Umbilical cord (tissue), 2 donors: ENCODE measurements at places on chromosomes 5 and 9. TPM values are rescaled to one million over a fixed set of nuclear protein-coding genes. Genes with fewer than 3 reads are reported as not detected.

DNA sequence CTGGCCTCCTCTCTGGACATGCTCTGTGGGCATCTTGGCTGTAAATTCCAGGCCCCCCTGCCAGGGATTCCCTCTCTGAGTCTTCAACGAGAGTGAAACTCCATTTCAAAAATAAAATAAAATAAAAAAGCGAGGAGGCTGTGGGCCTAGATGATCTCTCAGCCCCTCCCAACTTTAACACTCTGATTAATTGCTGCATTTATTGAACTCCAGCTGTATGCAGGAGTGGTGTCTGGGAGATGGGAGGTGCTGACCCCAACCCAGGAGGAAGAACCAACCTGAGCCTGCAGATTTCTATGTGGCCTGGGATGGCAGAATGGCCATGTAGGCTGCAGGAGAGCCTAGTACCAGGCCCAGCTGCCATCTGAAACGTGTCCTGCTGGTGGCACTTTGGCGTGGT is 154.5 kb upstream of the IER5L start:
- DNase-seq, result no peak

The PLPP7 gene
- 9.6 TPM for total RNA-seq

GRCh38 chr9:84711936-84712335 is 42.4 kb downstream of the NTRK2 start:
- DNase-seq, result no peak

GRCh38 chr5:143213231-143213850 is 190.1 kb downstream of the NR3C1 start:
- DNase-seq, result peak; percentile 72

- no peak for DNase-seq
These were observed 96.5 kb downstream of the JAKMIP2 start for GRCh38 chr5:147685993-147686392.

The UBTD2 gene
- 33.2 TPM for total RNA-seq

The LMX1B gene
- not detected for total RNA-seq

DNA sequence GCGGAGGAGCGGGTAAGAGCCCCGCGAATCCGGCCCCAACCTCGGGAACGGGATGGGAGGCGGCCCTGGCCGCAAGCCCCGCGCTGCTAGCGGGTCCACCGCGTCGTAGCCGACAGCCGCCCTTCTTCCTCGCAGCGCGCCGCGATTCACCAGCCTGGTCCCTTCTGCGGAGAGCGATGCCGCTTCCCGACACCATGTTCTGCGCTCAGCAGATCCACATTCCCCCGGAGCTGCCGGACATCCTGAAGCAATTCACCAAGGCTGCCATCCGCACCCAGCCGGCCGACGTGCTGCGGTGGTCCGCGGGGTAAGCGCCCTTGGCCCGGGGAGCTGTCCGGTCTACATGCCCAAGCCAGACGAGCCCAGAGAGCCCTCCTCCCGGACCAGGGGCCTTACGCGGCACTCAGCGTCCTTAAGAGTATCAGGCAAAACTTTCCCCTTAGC is 335 bp downstream of the ROPN1L start:
- DNase-seq, result no peak

The ITGA2 gene
- total RNA-seq, result 10.6 TPM

- DNase-seq, result peak; percentile 94
These were observed at the start of gene ARAP3 for GRCh38 chr5:141681695-141682641. Gene ARAP3 (minus strand): TSS chr5:141682230. CDS start chr5:141680486, 1,744 bp downstream.

DNA sequence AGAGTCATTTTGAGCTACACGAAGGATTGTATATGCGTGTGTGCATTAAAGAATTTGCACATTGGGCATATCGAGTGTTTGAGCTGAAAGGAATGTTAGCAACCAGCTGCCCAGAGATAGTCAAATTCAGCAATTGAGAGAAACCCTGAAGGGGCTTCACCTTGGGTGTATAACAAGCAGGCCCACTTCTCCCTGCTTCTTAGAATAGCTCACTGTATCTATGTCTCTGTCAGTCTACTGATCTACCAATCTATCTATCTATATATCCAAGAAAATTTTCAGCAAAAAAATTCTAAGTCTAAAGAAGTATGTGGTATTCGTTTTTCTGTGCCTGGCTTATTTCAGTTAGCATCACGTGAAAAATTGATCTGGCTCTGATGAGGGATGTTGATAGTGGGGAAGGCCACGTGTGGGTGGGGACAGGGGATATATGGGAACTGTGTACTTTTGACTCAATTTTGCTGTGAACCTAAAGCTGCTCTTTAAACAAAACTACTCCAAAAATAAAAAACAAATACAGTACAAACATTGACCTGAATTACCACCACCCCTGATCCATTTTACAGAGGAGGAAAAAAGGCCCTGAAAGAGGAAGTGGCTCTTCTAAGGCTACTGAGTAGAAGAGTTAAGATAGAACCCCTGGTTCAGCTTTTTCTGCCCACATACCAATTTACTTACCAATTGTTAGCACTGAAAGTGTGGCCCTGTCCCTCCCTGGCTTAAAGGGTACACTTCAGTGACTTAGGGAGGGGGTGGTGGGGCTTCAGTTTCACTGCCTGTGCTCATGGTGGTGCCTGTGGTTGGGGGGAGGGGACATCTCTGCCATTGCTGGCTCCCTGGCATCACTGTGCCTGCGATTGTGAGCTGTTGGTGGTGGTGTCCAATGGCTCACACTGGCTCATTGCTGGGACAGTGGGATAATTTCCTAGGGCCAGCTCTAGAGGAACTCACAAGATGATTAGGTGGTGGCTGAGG is 141.8 kb downstream of the DOCK2 start:
- DNase-seq, result no peak

DNA sequence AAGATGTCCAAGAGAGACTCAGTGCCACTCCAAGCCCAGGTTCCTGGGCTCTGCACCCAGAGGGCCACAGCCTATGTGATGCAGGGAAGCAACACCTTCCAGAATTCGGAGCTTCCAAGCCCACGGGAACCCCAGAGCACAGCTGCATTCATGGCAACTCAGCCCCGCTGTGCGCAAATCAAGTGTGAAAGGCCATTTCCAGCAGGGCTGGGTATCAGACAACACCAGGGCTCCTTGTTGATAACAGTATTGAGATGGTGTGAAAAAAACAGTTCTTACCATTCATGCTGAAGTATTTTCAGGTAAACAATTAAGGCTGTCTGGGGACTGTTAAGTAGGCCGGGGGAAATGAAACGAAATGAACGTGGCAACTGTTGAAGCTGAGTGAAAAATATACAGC is 10.1 kb downstream of the ROR2 start:
- no peak for DNase-seq

GRCh38 chr9:22742401-22742800 is 295.8 kb downstream of the DMRTA1 start:
- no peak for DNase-seq

DNA sequence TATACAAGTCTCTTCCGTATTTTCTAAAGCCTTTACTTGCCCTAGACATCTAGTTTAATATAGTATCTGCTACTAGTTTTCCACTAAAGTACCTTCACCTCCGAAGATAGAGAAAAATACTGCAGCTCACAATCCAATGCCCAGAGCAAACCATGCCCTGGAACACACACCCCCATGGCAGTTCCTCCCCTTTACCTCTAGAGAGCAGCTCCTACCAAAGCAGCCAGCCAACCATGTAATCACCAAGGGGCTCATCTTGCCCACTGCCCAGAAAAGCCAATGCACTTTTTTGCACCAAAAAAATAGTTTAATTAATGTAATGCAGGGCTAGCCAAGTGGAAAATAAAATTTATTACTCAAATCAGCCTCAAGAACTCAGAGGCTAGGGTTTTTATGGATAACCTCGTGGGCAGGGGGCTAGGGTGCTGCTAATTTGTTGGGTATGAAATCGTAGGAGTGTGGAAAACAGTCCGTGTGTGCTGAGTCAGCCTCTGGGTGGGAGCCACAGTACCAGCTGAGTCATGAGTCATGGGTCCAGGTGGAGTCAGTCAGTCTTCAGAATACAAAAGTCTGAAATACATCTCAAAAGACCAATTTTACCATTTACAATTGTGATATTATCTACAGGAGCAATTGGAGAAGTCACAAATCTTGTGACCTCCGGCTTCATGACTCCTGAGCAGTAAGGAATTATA is 120.1 kb upstream of the ACO1 start:
- peak; percentile 7 for DNase-seq

The SCGB3A2 gene
- total RNA-seq, result not detected

The ANXA2R gene
- 2.9 TPM for total RNA-seq

The PHAX gene
- 53.0 TPM for total RNA-seq

The SLC45A2 gene
- total RNA-seq, result 1.2 TPM

- no peak for DNase-seq
These were observed 26.7 kb downstream of the KCNV2 start for GRCh38 chr9:2743937-2744529.

DNA sequence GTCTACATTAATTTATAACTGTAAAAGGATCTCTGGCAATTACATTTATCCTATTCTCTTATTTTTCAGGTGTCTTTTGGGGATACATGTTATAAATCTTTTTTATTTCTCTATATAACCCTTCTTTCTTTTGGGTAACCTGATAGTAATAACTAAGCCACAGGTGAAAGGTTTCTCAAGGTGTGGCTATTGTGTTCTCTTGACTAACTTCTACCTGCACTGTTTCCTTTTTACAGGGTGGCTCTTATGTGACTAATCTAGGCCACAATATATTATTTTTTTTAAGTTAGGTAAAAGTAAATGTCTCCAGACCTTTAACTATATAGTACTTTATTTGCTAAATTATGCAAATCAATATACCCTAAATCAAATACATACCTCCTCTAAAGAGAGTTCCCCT is 193.2 kb downstream of the EFNA5 start:
- DNase-seq, result no peak

DNA sequence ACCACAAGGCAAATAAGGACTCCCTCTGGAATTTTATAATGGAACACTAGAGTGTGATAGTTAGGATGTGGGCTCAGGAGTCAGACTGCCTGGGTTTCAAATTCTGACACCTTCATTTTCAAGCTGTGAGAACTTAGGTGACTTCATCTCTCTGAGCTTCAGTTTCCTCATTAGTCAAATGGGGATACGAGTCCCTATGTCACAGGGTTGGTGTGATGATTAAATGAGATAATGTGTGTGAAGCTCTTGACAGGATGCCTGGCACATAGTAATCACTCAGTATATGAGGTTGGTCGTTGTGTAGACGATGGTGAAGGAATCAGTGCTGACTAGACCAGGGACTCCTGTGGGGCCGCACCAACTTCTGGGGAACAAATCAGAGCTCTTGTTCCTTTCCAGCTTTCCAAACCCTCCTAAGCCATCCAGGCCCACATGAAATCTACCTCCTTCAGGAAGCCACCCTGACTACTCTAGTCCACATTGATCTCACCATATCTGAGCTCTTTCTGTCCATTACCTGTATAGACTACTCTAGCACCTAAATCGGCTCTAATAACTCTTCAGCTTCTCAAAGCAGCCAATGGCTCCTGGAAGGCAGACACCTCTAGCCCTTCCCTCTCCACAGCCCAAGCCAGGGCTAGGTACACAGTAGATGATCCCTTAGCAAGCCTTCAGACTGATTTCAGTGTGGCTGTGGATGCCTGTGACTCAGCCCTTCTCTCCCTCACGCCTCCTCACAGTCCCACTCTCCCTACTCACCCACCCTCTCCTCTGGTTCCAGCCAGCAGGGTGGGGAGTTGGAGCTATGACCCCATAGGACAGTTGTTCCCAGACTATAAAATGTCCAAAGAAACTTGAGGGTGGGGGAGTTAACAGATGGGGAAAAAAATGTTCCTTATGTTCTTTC is 2.5 kb upstream of the TCF7 start:
- DNase-seq, result no peak

DNA sequence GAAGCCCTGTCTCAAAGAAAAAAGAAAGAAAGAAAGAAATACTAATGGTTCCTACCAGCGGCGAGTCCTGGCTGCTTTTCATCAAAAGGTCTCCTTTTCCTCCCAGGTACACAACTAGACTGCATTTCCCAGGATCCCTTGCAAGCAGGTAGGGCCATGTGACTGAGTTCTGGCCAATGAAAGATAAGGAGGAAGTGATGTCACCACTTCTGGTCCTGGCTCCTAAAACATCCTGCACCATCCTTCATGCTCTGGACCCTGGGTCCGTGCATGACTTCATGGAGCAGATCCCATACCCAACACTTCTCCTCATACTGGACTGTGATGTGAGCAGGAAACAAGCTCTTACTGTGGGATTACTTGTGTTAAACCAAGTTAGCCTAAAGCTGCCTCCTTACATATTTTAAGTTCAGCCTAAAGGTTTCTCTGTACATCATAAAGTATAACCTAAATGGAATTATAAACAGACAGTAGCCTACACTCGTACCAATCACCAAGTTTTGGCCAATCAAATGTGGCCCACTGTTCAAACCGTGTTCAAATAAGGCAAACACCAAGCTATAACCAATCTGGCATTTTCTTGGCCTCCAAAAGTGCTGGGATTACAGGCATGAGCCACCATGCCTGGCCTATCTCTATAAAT is 30.2 kb upstream of the FUBP3 start:
- no peak for DNase-seq

GRCh38 chr5:133819977-133820471 is 148.4 kb downstream of the C5orf15 start:
- peak; percentile 4 for DNase-seq

The CD274 gene
- 4.6 TPM for total RNA-seq

DNA sequence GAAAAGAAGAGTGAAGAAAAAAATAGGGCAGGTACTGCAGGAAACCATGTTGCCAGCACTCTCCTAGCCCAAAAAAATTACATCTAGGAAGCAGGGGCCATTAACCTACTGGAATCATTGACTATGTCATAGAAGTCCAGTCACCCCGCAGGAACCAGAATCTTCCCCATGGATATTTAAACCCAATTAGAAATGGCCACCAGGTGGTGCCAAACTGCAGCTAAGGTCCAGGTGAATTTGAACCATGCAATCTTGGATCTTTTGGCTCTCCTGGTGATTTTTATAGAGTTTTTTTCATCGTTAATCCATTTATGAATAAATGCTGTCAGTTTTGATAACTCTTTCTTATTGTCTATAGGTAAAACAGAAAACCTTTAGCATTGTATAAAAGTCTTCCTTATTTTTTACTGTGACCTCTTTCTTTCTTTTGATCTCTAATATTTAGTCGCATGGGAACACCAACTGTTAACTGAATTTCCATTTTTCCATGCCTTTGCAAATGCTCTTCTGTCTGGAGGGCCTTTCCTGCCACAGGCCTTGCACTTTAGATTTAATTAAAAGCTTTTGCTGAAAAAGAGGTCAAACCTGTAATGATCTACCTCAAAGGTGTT is 147.5 kb upstream of the FGF10 start:
- DNase-seq, result peak; percentile 11

GRCh38 chr5:173972607-173972924 is 16.4 kb upstream of the C5orf47 start:
- DNase-seq, result no peak

- DNase-seq, result no peak
These were observed 6.8 kb downstream of the EPB41L4B start for GRCh38 chr9:109314011-109314531.

The MAN2A1 gene
- total RNA-seq, result 69.8 TPM

The SAXO1 gene
- total RNA-seq, result 1.9 TPM

GRCh38 chr5:134913795-134914194 is 8.9 kb downstream of the PCBD2 start:
- DNase-seq, result no peak

The LCN2 gene
- total RNA-seq, result not detected
